Thyroid gland (tissue), 4 donors: ENCODE measurements at places on chromosomes 1 and 21.

GRCh38 chr1:230883967-230884366 lies 15.6 kb upstream of the C1orf198 start:
- no peak for DNase-seq

GRCh38 chr1:21530368-21531016 lies 21.3 kb downstream of the ALPL start:
- no peak for DNase-seq

DNA sequence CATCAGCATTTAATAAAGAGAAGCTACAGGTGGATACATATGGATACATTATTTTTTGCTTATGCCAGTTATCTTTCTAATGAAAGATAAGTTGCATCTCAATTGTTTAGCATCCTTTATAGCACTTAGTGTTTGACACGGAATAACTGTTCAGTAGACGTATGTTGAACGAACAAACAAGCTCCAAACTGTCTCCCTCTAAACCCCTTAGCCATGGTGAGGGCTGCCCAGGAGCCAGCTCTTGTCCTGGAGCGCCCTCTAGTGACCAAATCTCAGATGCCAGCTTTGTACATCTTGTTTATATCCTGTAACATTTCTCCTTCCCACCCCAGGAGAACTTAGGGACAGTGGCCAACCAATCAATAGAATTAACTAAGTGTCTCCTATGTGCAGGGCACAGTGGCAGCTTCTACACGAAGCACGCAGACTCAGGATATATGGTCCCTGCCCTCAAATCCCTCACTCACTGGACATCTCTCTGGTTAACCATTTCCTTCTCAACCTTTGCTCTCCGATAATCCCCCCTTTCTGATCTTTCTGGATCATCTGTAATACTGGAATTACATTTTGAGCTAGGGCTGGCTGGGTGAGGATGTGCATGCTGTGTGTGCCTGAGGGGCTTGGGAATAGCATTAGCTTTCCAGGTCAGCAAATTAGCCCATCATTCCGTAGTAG lies 22.9 kb downstream of the KCNA10 start:
- DNase-seq: peak; percentile 79

- DNase-seq: no peak
Observed at GRCh38 chr21:42271065-42271464, 44.1 kb downstream of the TFF3 start.

GRCh38 chr1:33735624-33736023 lies 128.3 kb upstream of the HMGB4 start:
- no peak for DNase-seq

- no peak for DNase-seq
Observed at GRCh38 chr1:87572891-87573290, 244.2 kb downstream of the LMO4 start.

DNA sequence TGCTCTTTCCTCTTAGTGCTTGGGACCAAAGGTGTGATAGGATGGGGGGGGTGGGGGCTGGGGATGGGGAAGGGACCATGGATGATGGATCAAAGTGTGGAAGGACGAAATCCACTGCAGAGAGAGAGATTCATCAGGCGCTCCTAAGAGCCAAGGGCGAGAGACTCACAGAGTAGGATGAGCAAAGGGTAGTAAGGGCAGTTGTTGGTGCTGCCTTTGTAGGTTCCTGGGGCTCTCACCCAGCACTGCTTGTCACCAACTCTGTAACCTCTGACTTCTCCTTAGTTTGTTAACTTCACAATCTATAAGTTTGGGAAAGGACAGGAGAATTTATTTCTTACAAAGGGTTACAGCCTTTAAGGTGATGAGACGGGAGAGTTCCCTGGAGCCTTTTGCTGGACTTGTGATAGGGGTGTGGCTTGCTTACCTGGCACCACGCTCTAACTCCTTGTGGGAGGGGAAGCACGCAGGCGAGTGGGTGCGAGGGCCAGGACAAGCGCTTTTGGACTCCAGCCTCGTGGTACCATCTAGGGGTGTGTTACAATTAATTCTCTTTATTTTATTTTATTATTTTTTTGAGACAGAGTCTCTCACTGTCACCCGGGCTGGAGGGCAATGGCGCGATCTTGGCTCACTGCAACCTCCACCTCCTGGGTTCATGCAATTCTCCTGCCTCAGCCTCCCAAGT lies 1.6 kb upstream of the PDXK start:
- DNase-seq: no peak

- DNase-seq: no peak
Observed at GRCh38 chr1:77824694-77825093, 45.2 kb downstream of the MIGA1 start.

DNA sequence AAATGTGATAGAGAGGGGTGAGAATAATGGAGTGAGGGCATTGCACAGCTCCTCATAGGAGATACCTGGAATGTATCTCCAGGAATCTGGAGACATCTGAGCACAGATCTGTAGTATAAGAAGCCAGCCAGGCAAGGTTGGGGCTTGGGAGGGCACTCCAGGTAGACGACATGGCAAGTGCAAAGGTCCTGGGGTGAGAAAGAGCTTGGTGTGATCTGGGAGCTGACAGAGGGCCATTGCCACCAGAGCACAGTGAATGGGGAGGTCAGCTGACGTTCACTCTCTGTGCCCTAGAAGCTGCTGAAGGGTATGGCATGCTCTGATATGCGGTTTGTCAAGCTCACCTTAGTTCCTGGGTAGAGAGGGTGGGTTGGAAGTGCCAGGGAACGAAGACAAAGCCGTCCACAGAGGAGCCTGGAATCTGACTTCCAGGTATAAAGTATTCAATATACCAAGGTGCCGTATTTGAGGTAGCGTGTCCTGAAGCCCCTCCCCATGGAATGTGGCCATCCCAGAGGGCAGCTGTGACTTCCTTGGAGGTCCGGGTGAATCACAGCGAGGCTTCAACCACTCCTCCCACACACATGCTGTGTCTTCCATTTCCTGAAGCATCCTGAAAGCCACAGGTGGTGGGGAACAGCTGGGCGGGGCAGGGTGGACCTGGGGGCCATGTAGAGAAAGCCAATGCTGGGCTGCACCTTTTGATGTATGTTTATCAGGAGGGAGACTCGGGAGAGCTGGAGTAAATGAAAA lies 182.7 kb upstream of the KLHDC7A start:
- no peak for DNase-seq

GRCh38 chr1:143699731-143700130 lies 272.1 kb downstream of the FAM72C start:
- no peak for DNase-seq

DNA sequence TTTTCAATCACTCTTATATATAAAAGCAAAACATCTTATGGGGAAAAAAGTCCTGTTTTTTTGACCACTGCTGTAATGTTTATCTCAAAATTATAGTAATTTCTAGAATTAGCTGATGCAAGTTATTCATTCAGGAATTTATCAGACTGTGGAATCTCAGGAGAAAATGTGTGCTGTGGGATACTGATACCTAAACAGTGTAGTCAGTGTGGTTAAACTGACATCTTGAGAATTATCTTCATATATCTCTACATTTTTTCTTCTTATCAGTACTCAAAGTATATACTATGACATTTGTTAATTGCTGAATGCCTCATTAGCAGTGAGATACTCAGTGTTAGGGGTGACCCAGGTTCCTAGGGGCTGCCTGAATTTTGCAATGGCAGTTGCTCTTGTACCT lies 839.3 kb downstream of the KCNT2 start:
- DNase-seq: no peak

- DNase-seq: peak; percentile 39
Observed at GRCh38 chr1:36446271-36446670, 4.0 kb downstream of the OSCP1 start.

DNA sequence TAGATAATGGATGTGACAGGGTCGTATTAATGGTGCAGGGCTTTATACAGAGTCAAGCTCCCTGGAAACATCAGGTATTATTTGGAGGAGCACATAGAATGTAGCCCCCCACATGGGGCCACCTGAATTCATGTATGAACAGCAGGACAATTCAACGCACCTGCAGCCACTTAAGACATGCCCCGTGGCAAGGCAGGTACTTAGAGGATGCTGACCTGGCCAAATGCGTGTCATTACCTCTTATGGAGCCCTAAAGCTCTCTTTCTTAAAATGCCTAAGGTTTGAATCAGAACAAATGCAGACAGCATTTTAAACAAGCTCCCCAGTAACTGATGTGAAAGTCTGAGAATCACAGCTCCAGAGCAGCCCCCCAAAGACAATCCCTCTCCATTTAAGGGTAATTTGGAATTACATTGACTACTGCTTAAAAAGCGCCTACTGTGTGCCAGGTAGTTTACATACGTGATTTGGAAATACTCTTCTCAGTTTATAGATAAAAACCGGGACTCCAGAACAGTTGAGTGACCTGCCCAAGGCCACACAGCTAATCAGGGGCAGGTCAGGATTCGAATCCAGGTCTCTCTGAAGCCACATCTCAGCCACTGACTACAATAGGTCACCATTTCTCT lies 71.0 kb upstream of the KLHDC7A start:
- DNase-seq: no peak

GRCh38 chr1:44108241-44108640 lies 10.4 kb upstream of the KLF17 start:
- DNase-seq: no peak

GRCh38 chr1:44740179-44740617 lies 561 bp downstream of the KIF2C start:
- DNase-seq: no peak

DNA sequence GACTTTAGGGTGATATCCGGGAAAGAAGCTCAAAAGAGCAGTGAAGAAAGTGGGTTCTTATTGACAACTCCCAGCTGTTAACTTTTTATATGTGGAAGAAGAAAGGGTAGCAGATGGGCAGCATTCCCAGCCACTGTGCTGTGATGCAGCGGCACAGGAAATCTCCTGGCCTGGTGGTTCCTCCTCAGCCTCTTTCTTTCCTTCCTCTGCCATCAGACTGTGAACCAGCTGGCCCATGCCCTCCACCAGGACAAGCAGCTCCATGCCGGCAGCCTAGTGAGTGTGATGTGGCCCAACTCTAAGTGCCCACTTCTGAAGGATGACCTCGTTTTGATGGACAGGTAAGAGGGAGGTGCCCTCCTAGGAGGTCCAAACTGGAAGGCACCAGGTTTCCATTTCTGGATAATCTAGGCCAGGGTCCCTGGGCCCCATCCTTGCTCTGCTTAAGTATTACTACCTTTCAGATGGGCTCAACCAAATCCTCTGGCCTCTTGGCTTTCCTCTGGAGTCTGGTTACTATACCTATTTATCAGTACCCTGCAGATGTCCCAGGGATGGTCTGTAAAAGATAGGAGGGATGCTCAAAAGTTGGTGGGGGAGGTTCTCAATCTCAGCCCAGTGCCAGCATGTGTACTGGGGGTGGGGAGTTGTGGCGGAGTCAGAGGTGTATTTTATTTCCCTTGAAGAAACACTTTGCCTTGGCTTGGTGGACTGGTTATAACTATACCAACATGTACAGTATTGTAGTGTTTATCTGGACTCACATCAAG lies 17.0 kb downstream of the MFN2 start:
- no peak for DNase-seq

- DNase-seq: no peak
Observed at GRCh38 chr1:113375878-113376277, 14.4 kb upstream of the MAGI3 start.

DNA sequence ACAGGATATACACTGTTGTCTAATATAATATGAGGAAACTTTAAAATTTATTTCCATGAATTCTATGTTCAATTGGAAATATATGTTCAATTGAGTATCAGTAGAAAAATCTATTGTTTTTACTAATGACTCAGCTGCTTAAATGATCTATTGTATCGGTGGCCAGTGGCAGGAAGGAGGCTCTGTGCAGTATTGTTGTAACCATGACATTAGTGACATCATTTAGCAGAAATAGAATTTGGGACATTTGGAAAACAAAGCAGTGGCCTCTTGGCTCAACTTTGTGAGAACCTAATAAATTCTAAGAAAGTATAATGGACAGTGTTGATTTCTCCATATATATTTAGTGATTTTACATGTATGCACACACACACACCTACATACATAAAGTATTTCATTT lies 257.4 kb downstream of the PDE4B start:
- no peak for DNase-seq

- DNase-seq: no peak
Observed at GRCh38 chr1:94936861-94937620, 10.1 kb upstream of the CNN3 start.

GRCh38 chr21:25457411-25457810 lies 149.9 kb downstream of the MRPL39 start:
- DNase-seq: no peak

DNA sequence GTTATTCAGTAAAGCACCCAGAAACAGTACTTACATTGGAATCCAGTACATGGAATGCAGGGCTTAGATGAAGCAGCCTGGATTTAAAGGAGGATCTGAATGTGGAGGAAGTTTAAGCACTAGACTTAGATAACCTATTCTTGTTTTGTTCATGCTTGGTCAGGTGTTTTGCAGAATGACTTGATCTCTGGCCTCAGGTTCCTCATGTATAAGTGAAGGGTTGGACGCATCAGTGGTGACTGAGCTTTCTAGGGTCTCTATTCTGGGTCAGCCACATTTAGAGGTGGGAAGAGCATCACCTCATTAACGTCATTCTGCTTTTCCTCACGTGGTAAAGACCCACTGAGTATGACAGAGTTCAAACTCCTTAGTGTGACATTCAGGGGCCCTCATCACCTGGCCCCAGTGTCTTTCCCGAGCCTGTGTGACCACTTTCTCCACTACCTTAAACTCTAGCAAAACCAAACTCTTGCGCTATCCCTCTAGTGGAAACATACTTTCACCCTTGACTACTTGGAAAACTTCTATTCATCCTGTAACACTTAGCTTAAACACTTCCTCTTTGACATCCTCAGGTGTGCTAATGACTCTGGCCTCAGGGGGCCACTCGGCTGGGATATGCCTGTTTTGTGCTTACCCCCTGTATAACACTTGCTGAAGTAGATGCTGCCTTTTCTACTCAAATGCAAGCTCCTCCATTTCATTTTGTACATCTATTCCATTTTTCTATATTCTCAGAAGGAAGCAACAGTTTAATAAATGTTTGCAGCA lies 871 bp upstream of the ERICH3 start:
- DNase-seq: no peak

- no peak for DNase-seq
Observed at GRCh38 chr1:159067699-159068621, 8.6 kb downstream of the AIM2 start.

DNA sequence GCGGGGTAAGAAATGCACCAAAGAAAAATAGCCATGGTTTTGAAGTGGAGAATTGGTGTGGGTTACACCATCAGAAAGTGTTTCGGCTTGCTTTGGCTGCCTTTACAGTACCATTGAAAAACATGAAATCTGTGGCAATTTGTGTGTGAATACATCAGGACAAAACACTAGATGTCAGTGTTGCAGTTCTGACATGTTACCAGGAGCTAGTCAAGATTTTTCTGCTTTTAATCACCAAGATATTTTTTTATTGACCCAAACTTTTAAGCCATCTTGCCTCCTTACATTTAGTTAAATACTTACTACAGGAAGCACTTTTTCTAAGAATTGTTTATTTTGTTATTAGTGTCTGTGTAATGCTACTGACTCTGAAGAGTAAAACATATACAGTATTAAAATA lies 14.3 kb downstream of the RRP15 start:
- DNase-seq: no peak

- no peak for DNase-seq
Observed at GRCh38 chr1:77405186-77405585, 123.4 kb downstream of the AK5 start.

- no peak for DNase-seq
Observed at GRCh38 chr21:17829472-17829871, 10.3 kb upstream of the C21orf91 start.

- no peak for DNase-seq
Observed at GRCh38 chr1:204626381-204626780, 59.2 kb downstream of the LRRN2 start.
